ENCODE measurements at places on chromosomes 5 and 9.

DNA sequence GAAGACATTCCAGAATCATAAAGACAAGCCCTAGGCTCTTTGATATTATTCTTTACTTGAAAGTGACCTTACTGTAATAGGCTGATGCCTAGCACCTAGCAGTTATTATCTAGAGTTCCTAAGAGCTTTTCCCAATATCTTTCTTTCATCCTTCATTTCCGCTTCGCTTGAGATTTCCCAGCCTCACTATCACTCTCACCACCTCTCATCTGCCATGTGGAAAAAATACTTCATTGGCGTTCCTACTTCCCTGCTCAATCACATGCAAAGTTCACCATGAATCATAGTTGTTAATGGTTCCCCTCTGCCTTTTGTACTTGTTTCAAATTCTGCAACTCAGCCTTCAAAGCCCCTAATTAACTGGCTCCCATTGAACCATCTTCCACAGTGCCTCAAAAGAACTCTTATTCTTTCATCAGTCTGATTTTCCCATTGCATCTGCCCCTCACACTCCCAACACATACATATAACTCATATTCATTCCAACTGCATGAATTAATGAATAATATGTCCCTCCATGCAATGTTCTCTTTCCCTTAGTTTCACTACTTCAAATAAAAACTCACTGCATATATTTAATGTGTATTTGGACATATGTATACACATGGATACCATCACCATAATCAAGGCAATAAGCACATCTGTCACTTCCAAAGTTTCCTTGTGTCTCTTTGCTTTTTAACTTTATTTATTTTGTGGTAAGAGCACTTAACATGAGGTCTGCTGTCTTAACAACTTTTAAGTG, 221.6 kb downstream of the PARP8 start:
- no peak for DNase-seq

GRCh38 chr9:129311643-129312042, 133.6 kb upstream of the IER5L start:
- DNase-seq = no peak

- DNase-seq = no peak
Measured at GRCh38 chr5:173217626-173218397, 17.2 kb downstream of the NKX2-5 start.

- no peak for DNase-seq
Measured at GRCh38 chr5:173311818-173312585, 16.2 kb downstream of the STC2 start.
